ENCODE measurements at places on chromosomes 6 and 20.

GRCh38 chr6:108568101-108568500 is 7.4 kb downstream of the FOXO3 start:
- no peak for DNase-seq

DNA sequence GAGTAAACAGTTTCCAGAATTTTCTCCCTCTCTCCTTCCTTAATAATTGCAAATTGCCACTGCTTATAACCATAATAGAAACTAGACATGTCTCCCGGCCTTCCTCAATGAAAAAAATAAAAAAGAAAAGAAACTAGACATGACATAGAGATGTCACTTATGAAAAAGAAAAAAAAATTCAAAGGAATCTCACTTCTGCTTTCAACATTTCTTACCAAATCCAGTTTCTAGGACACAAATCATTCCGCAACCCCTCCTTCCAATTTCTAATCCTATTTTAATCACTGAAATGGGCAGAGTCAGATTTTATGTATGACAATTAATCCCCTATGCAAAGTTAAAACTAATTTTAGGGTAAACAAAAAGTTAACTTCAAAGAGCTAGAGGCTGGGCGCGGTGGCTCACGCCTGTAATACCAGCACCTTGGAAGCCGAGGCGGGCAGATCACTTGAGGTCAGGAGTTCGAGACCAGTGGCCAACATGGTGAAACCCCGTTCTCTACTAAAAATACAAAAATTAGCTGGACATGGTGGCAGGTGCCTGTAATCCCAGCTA is 40.1 kb upstream of the EEF1A1 start:
- DNase-seq = no peak

DNA sequence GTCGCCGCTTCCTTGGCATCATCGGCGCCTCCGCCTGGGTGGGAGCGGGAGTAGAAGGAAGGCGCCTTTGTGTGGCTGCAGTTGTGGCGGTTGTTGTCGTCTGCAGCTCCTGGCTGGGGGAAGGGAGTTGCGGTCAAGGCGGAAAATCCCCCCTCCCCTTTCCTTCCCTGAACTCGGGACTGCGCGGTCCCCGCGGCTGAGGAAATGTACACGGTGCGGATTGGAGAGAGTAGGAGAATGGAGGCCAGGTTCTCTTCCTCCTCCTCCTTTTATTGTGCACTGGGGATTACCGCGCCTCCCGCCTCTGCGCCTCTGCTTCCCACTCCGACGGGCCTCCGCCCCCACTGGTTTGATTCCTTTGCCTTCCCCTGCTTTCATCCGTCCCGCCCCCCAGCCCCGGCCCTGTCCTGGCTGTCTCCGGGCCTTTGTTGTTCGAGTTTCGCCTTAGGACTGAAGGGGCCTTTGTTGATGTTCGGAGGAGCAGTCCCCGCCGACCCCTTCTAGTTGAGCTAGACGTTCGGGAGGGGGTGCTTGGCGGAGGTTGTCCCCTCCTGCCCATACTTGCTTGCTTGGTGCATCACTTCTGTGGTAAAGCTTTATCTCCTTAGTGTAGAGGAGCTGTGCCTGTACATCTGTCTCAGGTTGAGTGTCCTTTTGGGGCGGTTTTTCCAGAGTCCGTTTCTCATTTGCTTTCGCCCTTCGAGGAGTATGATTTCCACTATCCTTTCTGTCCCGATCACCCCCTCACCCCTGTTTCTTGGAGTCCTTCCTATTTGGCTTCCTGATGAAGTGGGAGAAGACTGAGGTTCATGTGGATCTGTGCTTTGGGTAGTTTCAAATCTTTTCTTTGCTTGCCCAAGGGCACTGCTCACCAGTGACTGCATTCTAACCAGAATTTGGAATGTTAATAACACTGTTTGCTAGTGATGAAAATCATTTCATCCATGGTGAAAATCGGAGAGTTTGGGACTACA is 764 bp downstream of the ZNF292 start:
- DNase-seq = peak; percentile 53

DNA sequence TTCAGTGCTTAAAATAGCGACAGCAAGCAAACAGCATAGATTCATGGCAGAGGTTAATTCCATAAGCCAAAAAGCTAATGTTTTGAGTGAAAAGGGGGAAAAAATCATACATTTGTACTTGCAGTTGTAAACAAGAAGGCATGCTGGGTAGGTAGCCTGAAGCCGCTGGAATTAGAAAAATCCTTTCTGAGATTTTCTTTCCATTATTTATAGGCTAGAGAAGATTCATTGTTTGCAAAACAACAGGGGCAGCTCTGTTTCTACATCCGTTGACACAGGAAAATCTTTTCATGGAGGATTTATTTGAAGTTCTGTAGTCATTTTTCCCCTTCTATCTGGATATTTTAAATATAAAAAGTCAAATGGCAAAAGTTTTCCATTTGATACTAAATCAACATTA is 843.9 kb downstream of the QKI start:
- no peak for DNase-seq

DNA sequence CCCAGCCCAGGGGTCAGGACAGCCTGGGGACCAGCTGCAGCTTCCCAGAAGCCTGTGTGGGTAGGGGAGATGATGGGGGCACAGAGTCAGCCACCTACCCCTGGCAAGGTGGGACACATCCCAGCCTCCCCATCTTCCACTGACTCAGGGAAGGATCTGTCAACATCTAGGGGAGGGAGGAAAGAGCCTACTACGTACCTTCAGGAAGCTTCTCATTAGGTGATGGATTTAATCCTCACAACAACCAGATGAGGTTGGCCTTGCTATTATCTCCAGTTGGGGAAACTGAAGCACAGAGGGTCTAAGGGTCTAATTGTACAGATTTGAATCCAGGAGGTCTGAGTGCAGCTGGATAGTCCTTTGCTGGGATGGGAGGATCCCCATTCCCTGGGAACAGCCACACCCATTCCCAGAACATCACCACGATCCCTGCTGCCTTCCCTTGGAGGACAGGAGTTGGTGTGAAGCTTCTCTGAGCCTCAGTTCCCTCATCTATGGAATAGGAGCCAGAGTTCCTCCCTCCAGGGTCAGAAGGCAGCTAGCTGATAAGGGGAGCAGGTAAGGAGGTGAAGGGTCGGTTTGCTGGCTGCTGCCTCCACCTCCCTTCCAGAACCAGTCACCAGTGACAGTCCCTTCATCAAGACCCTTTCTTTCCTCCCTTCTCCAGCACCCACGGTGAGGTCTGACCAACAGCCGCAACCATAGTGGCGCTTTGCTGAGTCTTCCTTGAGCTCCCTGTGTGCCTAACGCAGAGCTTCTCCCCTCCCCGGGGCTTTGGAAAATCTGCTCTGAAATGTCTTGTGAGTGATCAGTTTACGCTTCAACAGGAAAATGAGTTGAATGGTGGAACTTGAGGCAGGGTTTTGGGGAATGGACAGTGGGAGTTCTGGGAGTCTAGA is 56.8 kb downstream of the CEBPB start:
- DNase-seq = no peak

DNA sequence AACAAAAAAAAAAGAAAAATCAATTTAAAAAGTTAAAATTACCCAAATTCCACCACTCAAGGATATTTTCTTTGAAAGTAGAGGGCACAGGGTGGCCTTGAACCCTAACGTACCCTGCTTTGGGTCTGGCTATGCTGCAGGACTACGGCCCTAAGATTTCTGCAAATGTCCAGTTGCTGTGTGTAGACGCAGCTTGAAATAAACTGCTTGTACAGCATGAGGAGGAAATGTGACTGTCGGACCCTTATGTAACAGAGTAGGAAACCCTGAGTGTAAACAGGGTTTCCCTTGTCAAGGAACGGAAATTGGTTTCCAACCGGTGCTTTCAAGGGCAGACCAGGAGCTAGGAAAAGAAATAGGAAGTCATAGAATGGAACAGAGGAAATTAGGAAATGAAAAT is 60.7 kb upstream of the SHLD1 start:
- DNase-seq = no peak

GRCh38 chr6:47446669-47447330 is 30.8 kb upstream of the CD2AP start:
- no peak for DNase-seq

GRCh38 chr20:49285233-49285668 is 7.4 kb upstream of the ZNFX1 start:
- no peak for DNase-seq

DNA sequence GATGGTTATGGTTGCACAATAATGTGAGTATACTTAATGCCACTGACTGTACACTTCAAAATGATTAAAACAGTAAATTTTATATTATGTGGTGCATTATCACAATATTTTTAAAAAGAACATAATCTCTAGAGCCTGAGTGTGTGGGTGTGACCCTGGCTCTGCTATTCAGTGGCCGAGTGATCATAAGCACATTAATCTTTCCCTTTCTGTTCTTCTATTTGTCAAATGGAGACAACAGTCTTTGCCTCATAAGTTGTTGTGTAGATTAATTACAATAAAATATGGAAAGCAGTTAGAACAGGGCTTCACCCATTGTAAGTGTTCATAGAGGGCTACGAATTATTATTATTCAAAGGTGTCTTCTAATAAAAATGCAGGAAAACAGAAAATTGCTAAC is 548.6 kb downstream of the HTR1B start:
- no peak for DNase-seq

- no peak for DNase-seq
Measured at GRCh38 chr6:150395388-150396009, 26.7 kb downstream of the IYD start.

DNA sequence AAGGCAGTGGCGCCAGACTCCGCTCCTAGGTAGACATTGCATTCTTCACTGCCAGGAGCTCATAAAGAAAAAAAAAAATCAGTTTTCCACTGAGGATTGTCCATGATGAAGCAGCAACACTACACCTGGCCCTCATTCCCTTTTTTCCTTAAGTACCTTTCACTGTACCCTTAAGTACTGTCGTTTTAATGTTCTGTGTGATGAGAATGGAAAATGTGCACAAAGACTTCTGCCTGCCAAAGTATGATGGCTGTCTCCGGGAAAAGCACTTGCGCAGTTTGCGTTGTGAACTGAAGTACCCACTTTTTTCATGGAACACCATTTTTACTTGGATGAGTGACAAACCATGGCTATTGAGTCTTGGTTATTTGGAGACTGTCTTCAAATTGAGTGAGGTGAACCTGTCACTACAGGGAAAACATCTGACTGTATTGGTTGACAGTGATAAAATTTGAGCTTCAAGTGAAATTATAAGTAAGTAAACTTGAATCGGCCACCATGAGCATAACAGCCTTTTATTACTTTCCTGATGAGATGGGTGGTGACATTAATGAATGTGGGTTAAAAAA is 104.8 kb downstream of the NCOA3 start:
- DNase-seq = no peak

DNA sequence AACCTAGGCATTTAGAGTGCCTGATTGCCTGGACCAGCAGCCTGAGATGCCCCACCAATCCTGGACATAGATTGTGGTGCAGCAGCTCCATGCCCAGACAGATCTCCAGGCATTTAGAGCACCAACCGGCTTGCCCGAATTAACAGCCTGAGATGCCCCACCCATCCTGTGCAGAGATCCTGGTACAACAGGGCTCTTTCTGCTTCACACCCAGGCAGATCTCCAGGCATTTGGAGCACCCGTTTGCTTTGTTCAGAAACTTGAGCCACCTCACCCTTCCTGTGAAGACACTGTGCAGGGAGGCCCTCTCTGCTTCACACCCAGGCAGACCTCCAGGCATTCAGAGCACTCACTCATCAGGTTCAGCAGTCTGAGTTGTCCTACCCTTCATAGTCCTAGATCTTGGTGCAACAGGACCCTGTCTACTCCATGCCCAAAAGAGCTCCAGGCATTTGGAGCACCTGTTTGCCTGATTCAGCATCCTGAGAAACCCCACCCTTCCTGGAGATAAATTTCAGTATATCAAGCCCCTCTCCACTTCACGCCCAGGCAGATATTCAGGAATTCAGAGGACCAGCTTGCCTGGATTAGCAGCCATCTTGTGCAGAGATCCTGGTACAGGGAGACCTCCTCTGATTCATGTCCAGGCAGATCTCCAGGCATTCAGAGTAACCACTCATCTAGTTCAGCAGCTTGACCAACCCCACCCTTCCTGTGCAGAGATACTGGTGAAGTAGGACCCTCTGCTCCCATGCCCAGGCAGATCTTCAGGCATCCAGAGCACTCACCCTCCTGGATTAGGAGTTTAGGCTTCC is 189.2 kb upstream of the FERMT1 start:
- DNase-seq = no peak

- DNase-seq = no peak
Measured at GRCh38 chr6:169583886-169584541, 117.8 kb downstream of the WDR27 start.

DNA sequence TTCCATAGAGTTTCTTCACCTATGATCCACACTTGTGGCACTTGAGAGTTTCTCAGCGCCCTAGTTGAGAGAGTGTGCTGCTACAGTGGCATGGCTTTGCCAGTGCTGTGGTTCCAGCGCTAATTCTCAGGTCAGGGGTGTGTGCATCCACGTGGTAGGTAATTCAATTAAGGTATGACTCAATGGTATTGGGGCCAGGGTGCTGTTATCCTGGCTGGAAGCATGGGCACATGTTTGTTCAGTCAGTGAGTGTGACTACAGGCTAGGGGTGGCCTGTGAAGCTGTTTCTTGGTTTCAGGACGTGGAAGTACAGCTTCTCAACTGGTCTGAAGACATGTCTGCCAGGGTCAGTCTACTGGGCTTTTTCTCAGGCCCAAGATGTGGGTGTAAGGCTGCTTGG is 3.0 kb upstream of the SEMG2 start:
- DNase-seq = no peak

- no peak for DNase-seq
Measured at GRCh38 chr6:28525496-28526039, at the start of gene GPX5. Gene GPX5 (plus strand): TSS chr6:28525881. CDS start chr6:28526014, 133 bp downstream.

DNA sequence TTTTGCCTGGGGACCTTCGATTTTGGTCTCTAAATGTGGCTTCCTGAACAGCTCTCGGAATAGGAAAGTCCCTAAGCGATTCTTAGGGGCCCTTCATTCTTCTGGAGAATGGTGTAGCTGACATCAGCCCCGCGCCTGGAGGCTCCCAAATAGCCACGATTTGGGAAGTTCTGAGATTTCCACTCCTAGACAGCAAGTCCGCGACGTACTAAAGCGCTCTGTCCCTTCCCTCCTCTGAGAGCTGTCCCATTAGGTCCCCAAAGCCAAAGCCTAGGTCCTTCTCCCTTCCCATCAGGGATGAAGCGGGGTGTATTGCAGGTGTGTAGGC is 756 bp downstream of the MOXD1 start:
- DNase-seq = no peak

Measured in HL-60 (cell line).